ENCODE measurements at places on chromosomes 5 and 9.

DNA sequence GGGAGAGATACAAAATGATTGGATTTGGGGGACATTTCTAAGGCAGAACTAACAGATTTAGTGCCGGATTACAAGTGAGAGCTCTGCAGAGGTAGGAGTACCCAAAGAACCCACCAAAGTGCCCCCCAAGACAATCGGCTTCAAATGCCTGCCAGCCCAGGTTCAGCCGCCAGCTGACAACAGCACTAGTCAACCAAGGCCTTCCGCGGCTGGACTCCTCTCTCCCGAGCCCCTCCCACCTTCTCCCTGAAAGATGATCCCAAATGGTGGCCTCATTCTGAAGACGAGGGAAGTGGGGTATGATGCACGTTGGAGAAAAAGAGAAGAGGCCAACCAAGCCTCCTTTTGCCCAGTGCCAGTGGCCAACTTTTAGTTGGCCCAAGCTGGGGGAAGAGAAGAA, 210.4 kb upstream of the SLC30A5 start:
- DNase-seq: no peak

DNA sequence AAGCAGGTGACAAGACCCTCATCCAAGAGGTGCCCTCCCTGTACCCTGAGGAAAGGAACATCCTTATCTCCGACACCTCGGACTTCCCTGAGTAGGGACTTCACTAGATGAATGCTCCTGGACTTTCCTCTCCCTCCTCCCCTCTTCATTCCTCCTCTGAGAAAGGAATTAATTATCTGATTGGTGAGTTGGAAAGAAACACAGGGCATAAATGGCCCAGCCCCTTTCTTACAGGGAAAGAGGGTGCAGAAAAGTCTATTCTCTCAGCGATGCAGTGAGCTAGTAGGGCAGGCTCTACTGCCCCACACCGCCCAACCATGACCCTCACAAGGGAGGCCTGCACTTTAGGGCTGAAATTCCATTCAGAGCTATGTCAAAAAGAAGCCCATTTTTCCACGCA, 87.5 kb downstream of the TTC39B start:
- DNase-seq: no peak

GRCh38 chr9:3292311-3292710, 233.5 kb downstream of the RFX3 start:
- DNase-seq: no peak

DNA sequence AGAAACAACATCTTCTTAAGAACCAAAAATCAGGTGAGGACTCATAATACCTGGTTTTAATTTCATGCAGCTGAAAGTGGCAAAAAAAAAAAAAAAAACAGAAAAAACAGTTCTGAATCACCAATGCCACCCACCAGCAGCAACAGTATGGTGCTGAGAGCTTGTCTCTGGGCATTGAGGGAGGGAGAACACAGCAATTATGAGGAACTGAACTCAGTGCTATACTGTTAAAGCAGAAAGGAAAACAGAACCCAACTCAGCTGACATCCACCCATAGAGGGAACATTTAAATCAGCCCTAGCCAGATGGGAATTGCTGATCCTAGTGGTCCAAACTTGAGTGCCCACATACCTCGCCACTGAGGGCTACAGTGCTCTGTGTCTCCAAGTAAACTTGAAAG, 657.9 kb downstream of the ACTL7B start:
- DNase-seq: no peak

- DNase-seq: no peak
These were observed 30.2 kb upstream of the TNIP1 start for GRCh38 chr5:151110992-151111391.

GRCh38 chr5:761854-762710, 22.4 kb downstream of the ZDHHC11B start:
- no peak for DNase-seq

DNA sequence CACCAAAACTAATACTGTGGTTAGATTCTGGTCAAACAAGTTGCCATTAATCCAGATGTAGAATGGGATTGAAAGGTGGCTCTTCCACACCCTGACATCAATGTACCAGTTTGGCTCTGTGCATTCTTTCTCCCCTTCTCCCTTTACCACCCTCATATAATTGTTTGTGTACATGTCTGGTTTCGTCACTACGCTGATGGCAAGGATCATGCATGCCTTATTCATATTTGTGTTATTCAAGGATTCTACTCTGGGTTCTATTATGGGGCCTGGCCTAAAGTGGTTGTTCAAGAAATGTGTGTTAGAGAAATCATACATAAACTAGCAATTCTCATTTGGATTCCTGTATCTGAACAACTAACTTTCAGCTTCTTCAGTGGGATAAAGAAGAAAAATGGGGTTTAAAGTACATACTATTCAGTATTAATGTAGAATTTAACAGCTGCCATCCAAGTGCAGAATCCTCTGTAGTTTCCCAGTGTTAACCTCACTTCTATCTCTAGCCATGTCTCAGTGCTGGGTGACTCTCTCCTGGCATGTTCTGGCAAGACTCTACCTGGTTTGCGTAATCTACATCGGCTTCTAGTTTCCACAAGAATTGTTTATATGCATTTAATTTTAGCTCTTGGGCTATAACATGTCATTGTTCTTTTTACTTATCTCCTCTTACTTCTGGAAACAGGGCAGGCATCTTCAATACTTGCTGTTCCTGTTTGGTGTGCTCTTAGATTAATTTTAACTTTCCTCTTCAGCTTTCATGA, 27.9 kb upstream of the CDKN2B start:
- no peak for DNase-seq

DNA sequence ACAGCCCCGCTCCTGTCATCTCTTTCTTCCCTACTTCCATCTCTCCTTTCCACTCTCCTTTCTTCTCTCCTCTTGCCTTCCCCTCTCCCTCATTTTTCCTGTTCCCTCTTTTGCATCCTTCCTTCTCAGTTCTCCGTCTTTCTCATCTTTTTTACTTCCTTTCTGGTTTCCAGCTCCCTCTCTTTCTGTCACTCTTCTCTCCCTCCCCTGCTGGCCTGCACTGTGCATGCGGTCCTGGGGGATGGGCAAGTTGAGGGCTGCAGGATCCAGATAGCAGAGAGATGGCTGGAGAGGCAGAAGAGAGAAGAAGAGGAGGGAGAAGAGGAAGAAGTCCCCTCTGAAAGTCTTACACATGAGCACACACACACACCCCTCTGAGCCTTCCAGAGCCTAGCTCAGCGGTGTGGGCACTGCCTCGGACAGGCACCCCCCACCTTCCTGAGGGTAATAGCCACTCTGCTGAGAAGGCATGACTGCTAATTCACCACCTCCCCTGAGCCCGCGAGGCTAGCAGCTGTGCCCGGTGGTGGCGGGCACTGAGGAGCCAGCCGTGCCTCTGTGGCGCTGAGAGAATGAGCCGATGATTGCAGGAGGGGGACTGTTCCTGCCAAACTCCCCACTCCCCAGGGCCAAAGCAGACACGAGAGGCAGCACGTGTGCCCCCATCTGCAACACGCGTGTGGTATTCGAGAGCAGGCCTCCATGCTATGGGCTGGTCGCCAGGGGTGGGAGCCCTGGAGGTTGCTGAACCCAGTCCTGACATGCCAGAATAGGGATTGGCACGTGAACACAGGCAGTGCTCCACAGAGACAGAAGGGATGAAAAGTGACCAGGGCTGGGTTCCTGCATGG, 3.7 kb upstream of the CAMK2A start:
- no peak for DNase-seq

DNA sequence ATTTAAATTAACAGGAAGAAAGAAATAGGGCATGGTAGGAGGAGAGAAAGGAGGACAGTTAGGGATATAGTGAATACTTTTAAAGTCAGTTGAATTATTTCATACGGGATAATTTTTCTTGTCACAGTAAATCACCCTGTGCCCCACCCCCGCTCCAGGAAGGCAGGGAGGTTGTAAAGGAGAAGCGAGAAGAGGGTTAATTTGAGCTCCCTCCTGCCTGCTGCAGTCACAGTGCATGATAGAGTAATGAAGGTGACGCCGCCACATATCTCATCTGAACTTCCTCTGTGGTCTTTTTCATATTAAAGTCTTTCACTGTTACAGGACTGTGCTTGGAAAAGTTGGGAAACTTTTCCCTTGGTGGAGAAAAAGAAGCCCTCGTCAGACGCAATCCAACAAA, 896 bp upstream of the PCSK5 start:
- no peak for DNase-seq

GRCh38 chr9:35051069-35051967, 21.1 kb downstream of the VCP start:
- DNase-seq: peak; percentile 2

DNA sequence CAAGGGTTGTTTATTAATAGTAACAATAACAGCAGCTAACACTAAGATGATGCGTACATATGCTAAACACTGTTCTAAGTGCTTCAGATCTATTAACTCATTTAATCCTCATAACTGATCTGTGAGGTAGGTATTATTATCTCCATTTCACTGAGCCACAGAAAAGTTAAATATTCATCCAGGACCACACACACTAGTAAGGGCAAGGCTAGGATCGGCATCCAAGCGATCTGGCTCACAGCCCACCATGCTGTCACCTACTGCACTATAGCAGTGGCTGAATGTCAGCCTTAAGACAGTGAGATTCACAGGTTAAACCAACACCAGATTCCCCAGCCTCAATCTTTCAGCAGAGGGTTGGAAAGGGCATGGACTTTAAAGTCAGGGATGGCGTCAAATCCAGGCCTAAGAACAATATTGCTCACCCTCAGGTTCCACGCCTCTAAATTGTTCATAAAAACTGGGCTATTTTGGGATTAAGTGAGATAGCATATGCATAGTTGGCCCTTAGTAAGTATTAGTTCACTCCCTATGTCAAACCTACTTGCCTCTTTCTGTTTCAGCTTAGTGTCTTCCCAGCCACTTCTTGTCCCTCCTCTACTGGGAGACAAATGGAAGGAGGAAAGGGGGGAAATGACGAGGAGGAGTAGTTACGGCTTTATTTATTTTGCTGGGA, 150.8 kb downstream of the MAPKAP1 start:
- no peak for DNase-seq

- no peak for DNase-seq
These were observed 564.0 kb upstream of the MEF2C start for GRCh38 chr5:89447027-89447426.
